ENCODE measurements at places on chromosomes 2 and 18.

GRCh38 chr2:25831746-25832449, 46.4 kb downstream of the ASXL2 start:
- no peak for DNase-seq

- no peak for DNase-seq
Observed at GRCh38 chr18:29154196-29154757, 977.3 kb upstream of the CDH2 start.

DNA sequence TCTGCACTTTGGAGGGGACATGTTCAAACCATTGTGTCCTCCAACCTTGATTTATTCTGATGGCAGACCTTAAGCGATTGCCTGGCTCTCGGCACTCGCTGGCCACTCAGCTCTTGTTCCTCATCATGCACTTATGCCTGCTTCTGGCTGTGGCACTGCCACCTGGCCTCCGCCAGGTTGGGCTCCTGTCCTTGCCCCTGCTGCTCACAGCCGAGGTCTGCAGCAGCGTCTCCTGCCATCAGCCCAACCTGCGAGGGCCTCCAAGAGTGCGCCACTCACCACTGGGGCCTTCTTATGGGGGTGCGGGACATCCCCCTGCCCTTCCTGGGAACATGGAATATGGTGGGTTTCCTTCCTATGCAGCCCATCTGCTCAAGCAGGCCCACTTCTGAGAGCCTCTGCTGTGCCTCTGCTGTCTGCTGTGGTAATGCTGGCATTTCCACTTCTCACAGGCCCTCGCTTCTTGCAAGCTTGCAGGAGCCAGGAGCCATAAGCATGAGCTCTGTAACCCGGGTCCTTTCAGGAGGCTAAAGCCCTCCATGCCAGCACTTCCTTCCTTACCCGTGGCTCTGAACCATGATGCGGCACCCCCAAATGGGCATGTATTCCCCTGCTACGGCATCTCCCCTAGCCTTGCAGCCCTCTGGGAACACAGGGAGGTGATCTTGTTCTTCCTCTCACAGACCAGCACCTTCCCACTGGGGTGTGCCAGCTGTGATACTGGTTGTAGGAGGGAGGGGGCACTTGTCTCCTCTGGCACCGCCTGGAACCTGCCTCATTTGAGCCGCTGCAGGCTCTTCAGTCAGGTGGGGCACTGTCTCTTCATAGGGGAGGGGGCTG, 58.6 kb upstream of the HS6ST1 start:
- DNase-seq, result no peak

DNA sequence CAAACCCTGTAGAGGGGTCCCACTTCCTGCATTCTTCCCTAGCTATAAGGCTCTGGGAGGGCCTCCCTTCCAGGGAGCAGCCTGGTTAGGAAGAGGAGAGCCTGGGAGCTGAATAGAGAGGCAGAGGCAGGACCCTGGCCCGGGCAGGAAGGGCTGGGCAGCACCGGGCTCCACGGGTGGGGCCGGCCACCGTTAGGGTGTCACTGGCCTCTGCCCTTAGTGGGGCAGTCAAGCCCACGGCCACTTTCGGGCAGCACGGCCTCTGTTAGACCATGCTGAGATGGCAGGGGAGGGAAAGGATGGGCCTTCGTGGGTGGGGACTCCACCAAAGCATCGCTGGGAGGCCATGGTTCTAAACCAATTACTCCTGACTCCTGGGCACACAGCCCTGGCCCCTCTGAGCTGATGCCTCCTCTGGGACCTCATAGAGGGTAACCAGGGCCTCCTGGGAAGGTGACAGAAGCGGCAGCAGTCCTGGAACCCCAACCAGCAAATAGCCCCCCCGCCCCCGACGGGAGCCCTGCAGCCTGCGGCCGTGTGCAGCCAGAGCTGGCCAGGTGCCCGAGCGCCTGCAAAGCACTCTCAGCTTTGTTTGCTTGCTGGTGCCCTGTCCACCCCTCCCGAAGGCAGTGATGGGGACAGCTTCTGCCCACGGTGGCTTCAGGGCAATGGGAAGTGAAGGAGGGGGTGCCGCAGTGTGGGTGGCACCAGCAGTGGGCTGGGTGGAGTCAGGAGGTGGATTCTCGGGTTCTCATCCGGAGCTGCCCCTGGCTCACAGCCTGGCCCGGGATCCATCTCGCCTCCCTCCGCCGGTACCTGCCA, 16.3 kb upstream of the HPCAL1 start:
- no peak for DNase-seq

DNA sequence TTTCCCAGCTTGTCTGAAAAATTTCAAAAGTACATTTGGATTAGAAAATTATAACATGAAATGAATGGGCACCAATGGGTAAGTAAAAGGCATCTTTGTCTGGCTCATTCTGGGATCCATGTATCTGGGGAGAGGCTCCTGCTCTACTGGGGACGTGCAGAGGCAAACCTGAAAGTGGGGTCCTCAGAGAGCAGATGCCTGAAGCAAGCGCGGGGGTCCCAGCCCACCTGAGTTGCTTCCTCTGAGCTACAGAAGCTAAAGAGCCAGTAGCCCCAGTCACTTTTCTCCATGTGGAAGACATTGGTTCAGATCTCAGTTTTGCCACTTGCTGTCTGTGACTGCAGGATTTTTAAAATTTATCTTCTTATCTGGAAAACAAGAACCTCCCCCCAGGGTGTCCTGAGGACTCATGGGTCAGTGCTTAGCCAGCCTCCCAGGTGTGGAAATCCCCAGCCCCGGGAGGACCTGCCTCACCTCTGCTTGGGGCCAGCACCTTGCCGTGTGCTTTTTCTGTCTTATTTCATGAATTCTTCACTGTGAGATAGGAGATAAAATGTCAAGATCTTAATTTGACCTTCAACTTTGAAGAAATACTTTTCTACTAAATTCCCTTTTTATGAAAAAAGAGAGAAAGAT, 25.1 kb upstream of the ODC1 start:
- DNase-seq, result no peak

DNA sequence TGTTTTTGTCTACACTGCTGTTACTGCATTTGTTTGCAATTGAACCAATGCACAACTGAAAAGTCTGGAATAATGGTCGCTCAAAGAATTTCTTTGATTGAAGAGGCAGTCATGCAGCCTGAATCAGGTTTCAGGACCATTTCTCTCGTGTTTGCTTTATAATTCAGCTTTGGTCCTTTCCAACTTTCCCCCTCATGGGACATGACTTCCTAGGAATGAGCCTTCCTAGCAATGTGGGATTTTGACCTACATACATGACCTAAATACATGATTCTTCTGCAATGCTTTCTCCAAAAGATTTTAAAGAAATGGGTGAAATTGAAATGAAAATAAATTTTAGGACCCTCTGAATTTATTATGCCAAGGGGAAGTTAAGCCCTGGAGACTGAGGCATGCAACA, 197.4 kb downstream of the MREG start:
- no peak for DNase-seq

DNA sequence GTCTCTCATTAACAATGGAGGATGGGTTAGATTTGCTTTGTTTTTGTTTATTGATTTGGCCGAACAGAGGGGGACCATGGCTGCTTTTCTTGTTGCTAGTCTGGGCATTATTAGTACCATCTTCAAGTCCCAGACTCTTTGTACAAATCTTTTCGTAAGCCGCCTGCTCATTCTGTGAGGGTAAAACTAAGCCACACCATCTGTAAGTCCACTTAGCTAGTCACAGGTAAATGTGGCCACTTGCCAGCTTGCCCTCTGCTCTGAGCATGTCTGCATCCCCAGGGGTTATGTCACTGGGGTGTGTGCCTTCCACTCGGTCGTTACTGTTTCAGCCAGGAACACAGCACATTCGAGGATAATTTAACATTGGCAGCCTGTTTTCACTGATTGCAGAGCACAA, 85.6 kb downstream of the SMIM21 start:
- DNase-seq, result no peak

DNA sequence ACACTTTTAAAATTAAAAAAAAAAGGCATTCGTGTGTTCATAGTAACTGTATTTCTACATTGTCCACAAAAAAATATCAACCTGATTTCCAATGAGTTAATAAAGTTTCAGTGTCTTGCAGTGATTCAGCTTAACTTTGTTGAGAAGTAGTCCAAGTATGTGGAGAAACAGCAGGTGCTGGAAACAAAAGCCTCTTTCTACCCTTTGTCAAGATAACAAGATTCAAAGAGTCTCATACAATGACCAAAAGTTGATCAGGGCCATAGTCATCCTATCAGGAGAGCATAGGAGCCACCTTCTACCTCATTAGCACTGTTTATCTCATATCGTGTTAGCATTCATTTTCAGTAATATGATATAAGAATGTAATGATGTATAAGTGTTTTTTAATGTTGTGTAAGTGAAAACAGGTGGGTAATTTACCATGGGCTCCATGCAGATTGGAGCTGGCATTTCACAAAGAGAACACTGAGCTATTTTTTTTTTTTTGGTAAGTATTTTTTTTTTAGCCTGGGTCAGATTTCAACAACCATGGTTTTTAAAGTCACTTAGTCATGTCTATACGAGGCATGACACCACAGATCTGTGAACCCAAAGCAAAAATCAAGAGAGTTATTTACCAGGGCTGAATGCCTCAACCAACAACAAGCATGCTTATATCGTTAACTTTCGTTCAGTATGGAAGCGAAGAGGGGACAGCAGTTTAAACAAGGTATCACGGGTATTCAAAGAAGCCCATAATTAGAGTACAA, 165.0 kb upstream of the ZNF521 start:
- no peak for DNase-seq

DNA sequence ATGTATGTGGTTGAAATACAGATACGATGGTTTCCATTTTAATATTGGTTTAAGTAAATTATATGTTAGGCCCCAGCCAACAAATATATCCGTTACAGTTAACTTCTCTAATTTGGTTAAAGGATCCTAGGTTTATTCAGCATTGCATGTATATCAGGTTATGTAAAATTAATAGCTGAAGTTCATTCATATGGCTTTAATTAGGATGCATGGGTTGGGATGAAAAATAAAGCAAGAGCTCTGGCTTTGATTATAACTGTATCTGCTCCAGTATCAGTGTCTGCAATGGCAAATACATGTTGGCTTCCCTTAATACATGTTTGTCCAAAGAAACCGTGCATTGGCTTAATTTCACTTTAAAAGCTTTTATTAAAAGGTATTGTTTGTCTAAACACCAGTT, 435.7 kb upstream of the SETBP1 start:
- DNase-seq, result peak; percentile 43
